ENCODE measurements at places on chromosomes 4 and X. TPM values are rescaled to one million over a fixed set of nuclear protein-coding genes. Genes with fewer than 3 reads are reported as not detected.

GRCh38 chrX:67545036-67545821 lies 1.4 kb downstream of the AR start:
- no peaks in the 10 kb centered on the region for H3K36me3 ChIP-seq
- H3K27me3 ChIP-seq: no peaks in the 10 kb centered on the region
- H3K27ac ChIP-seq: peak overlapping the region; percentile 39

DNA sequence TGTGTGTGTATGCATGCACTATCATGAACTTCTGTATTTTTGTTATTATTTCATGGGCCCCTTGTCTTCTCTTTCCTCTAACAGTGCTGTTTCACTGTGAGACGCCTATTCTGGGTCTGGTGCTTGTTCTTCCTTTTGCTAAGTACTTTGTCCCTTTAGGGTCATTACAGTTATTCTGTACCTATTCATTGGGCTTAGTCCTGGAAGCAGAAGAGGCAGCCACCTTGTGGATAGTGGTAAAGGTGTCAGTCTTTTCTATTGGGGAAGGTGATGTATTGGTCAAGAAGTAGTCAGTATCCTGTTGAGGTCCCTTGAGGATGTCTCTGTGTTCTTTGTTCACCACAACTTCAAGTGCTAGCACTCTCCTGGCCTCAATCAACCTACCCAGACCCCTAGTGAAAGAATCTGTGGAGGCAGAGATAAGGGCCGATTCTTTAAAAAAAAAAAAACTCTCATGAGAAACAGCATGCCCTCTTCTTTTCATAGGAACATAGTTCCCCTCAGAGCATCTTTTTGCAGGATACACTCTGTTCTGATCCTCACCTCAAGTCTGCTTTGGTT lies 593.8 kb downstream of the SPRY1 start:
- H3K27ac ChIP-seq: no peak overlapping the region
- H3K36me3 ChIP-seq: no peaks in the 10 kb centered on the region
- no peaks in the 10 kb centered on the region for H3K27me3 ChIP-seq
- no peak for DNase-seq
- H3K4me1 ChIP-seq: peaks cover 3% of the 10 kb centered on the region
- H3K4me3 ChIP-seq: no peak overlapping the region

HERC6 gene
- 12.9 TPM for total RNA-seq

DNA sequence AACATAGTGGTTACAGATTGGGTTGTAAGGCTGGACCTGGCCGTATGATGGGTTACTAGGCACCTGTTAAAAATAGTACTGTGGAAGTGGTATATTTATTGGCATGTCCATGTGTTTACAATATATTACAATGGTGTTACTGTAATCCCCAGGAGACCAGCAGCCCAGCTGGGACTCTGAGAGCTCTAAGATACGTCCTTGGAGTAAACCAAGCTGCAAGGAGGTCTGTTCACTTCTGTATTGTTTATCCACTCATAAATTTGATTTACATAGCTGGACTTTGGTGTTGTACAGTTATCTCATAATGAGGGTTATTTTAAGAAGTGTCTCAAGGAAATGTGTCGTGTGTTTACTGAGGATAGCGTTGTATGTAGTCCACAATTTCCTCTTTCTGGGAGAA lies 93.8 kb downstream of the TBL1X start:
- DNase-seq: peak; percentile 8
- H3K36me3 ChIP-seq: no peaks in the 10 kb centered on the region
- no peaks in the 10 kb centered on the region for H3K4me1 ChIP-seq
- no peak overlapping the region for H3K27ac ChIP-seq
- H3K4me3 ChIP-seq: no peak overlapping the region
- no peaks in the 10 kb centered on the region for H3K27me3 ChIP-seq

C4orf50 gene
- total RNA-seq: not detected

GRCh38 chrX:109954333-109954732 lies 48.6 kb upstream of the TMEM164 start:
- DNase-seq: no peak
- no peak overlapping the region for H3K27ac ChIP-seq
- H3K4me3 ChIP-seq: no peak overlapping the region
- no peaks in the 10 kb centered on the region for H3K27me3 ChIP-seq

DNA sequence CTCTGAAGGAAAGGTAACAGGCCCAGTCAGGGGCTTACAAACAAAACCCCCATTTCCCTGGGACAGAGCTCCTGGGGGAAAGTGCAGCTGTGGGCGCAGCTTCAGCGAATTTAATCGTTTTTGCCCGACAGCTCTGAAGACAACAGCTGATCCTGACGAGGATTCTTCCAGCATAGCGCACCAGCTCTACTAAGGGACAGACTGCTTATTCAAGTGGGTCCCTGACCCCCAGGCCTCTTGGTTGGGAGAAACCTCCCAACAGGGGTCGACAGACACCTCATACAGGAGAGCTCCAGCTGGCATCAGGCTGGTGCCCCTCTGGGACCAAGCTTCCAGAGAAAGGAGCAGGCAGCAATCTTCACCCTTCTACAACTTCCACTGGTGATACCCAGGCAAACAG lies 486.7 kb downstream of the PRR32 start:
- H3K36me3 ChIP-seq: no peaks in the 10 kb centered on the region
- H3K4me1 ChIP-seq: no peaks in the 10 kb centered on the region
- DNase-seq: no peak
- H3K27ac ChIP-seq: no peak overlapping the region

GRCh38 chrX:5681159-5681558 lies 547.5 kb downstream of the NLGN4X start:
- DNase-seq: peak; percentile 18
- no peaks in the 10 kb centered on the region for H3K27me3 ChIP-seq
- no peaks in the 10 kb centered on the region for H3K36me3 ChIP-seq
- H3K4me3 ChIP-seq: no peak overlapping the region
- H3K27ac ChIP-seq: no peak overlapping the region
- no peaks in the 10 kb centered on the region for H3K4me1 ChIP-seq

EXOC1L gene
- not detected for total RNA-seq

- no peaks in the 10 kb centered on the region for H3K36me3 ChIP-seq
- H3K27ac ChIP-seq: no peak overlapping the region
- no peak for DNase-seq
- H3K4me1 ChIP-seq: no peaks in the 10 kb centered on the region
- no peaks in the 10 kb centered on the region for H3K27me3 ChIP-seq
Measured at GRCh38 chr4:186228514-186228894, 1.2 kb downstream of the KLKB1 start.

AFM gene
- total RNA-seq: not detected

GRCh38 chr4:44446191-44446590 lies 2.4 kb downstream of the KCTD8 start:
- DNase-seq: peak; percentile 0
- no peaks in the 10 kb centered on the region for H3K4me1 ChIP-seq
- H3K4me3 ChIP-seq: peak overlapping the region; percentile 38
- H3K27me3 ChIP-seq: peaks cover 8% of the 10 kb centered on the region
- H3K36me3 ChIP-seq: no peaks in the 10 kb centered on the region

- no peak overlapping the region for H3K4me3 ChIP-seq
- no peaks in the 10 kb centered on the region for H3K27me3 ChIP-seq
- no peaks in the 10 kb centered on the region for H3K36me3 ChIP-seq
- H3K27ac ChIP-seq: no peak overlapping the region
Measured at GRCh38 chr4:165627128-165627527, 245.9 kb upstream of the TLL1 start.

- no peaks in the 10 kb centered on the region for H3K27me3 ChIP-seq
- H3K27ac ChIP-seq: no peak overlapping the region
- peak; percentile 71 for DNase-seq
- no peaks in the 10 kb centered on the region for H3K4me1 ChIP-seq
Measured at GRCh38 chrX:74179071-74179470, 124.9 kb upstream of the ZCCHC13 start.

DNA sequence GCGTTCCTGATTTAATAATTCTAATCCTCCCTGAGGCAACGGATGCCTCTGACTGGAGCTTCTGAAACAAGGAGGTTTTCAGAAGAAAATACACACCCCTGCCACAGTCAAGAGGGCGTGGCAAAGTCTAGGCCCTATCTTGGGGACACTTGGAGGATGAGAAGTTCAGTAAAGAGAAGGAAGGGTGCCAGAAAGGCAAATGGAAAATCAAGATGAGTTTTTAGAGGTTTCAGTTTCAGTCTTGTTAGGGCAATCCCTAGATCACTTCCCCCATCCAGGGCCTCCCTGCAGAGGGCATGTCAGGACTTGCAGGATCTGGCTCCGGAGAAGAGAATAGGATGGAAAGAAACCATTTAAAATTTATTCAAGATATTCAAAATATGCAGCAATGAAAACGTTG lies 28.5 kb upstream of the FGF2 start:
- H3K27me3 ChIP-seq: no peaks in the 10 kb centered on the region
- H3K4me1 ChIP-seq: peaks cover 10% of the 10 kb centered on the region
- H3K4me3 ChIP-seq: no peak overlapping the region

AP1AR gene
- 22.1 TPM for total RNA-seq

- H3K27me3 ChIP-seq: no peaks in the 10 kb centered on the region
- H3K36me3 ChIP-seq: no peaks in the 10 kb centered on the region
- H3K4me3 ChIP-seq: no peak overlapping the region
Measured at GRCh38 chrX:41561045-41561444, 113.9 kb downstream of the NYX start.

- H3K4me3 ChIP-seq: no peak overlapping the region
- H3K4me1 ChIP-seq: no peaks in the 10 kb centered on the region
- H3K27ac ChIP-seq: no peak overlapping the region
- H3K36me3 ChIP-seq: no peaks in the 10 kb centered on the region
- no peaks in the 10 kb centered on the region for H3K27me3 ChIP-seq
Measured at GRCh38 chrX:111098874-111099273, 2.9 kb downstream of the PAK3 start.

DNA sequence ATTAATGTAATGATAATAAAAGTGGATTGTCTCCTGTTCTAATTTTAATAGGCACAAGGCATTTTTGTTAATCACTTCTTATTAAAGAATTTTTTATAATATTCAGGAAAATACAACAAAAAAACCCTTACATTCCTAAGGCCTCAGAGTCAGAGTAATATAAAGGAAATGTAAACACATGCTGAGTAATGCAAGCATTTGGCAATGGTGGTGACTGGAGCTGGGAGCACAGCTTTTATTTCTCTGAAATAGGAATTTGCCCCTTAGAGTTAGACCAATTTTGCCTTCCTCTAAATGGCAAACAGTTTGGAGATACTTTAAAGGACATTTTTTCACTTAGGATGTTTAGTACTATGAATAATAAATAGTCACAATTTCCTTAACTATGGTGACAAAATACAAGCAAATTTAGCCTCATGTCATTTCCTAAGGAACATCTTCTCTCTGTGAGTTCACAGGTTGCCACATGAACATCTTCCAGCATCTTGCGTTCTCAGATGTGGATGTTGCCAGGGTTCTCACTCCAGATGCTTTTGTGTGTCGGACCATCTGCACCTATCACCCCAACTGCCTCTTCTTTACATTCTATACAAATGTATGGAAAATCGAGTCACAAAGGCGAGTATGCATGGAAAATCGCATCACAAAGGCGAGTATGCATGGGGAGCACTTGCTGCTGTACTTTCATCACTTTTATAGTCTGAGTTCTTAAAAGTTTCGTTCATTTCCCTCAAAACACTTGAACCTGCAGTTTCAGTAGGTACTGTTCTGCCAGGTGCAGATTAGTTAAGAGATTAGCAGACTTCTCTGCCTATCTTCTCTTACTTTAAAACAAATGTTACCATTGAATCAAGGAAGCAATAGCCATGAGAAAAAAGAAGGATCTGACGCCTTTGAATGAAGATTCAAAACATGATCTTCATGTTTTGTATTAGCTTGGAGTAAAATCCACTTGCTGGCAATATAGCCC lies 15.9 kb upstream of the F11 start:
- H3K27ac ChIP-seq: no peak overlapping the region
- H3K4me3 ChIP-seq: no peak overlapping the region
- DNase-seq: peak; percentile 35
- H3K36me3 ChIP-seq: no peaks in the 10 kb centered on the region
- H3K4me1 ChIP-seq: no peaks in the 10 kb centered on the region
- no peaks in the 10 kb centered on the region for H3K27me3 ChIP-seq

DNA sequence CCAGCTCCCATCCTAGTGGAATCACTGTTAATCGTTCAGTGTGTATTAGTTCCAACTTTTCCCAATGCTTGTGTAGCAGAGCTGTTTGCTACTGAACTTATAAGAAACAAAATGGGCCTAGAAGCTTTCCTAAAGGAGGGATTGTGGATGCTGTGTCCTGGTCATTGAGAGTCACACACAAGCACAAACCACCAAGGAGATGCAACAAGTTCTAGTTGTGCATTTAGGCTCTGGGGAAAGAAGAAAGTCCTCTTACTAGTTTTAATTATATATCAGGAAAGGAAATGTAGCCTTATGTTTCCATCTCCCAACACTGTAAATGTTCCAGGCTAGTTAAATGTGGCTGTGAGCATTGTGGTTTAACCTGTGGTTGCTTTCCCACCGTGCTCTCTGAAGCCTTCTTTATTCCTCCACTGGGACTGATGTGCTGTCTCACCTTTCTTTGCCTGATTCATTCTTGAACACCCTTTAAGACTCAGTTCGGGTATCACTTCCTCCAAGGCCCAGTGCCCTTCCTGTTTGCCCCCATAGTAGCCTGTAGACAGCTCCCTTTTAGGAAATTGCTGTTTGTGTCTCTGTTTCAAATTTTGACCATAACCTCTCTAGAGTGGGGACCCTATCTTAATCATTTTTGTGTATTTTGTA lies 34.3 kb downstream of the ATP10D start:
- H3K4me1 ChIP-seq: peaks cover under 1% of the 10 kb centered on the region
- no peak overlapping the region for H3K27ac ChIP-seq
- H3K27me3 ChIP-seq: no peaks in the 10 kb centered on the region
- peak; percentile 68 for DNase-seq
- peaks cover 1% of the 10 kb centered on the region for H3K36me3 ChIP-seq

IQCM gene
- under 0.01 TPM for total RNA-seq

- DNase-seq: no peak
- H3K27me3 ChIP-seq: no peaks in the 10 kb centered on the region
- no peaks in the 10 kb centered on the region for H3K4me1 ChIP-seq
- no peak overlapping the region for H3K4me3 ChIP-seq
- no peaks in the 10 kb centered on the region for H3K36me3 ChIP-seq
Measured at GRCh38 chrX:2799369-2799768, 29.4 kb upstream of the GYG2 start.

GRCh38 chr4:26584725-26585124 lies 841 bp downstream of the TBC1D19 start:
- peak overlapping the region; percentile 92 for H3K4me3 ChIP-seq
- no peaks in the 10 kb centered on the region for H3K36me3 ChIP-seq
- no peaks in the 10 kb centered on the region for H3K27me3 ChIP-seq
- no peak for DNase-seq
- H3K27ac ChIP-seq: peak overlapping the region; percentile 76
- peaks cover 6% of the 10 kb centered on the region for H3K4me1 ChIP-seq

DNA sequence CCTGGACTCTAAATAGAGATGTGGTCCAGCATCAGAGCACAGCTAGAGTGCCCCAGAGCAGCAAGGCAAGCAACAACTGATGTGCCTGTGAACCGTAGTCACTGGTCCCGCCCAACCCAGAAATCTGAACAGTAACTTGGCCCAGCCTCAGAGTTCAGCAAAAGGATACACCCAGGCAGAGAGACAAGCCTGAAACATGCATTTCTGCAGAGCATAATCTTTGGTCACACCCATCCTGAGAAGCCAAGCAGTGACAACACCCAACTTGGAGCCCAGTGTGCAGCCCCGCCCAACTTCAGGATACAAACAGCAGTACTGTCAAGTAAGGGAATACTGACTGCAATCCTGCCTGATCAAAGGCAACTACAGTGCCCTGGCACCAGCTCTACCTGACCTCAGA lies 78.9 kb downstream of the CCDC160 start:
- no peak overlapping the region for H3K4me3 ChIP-seq
- no peaks in the 10 kb centered on the region for H3K27me3 ChIP-seq
- H3K4me1 ChIP-seq: no peaks in the 10 kb centered on the region
- no peaks in the 10 kb centered on the region for H3K36me3 ChIP-seq

Data from fibroblast of lung (primary cell).